ENCODE measurements at places on chromosomes 4 and X.

GRCh38 chr4:8695237-8696219 is 103.0 kb downstream of the CPZ start:
- DNase-seq, result no peak

DNA sequence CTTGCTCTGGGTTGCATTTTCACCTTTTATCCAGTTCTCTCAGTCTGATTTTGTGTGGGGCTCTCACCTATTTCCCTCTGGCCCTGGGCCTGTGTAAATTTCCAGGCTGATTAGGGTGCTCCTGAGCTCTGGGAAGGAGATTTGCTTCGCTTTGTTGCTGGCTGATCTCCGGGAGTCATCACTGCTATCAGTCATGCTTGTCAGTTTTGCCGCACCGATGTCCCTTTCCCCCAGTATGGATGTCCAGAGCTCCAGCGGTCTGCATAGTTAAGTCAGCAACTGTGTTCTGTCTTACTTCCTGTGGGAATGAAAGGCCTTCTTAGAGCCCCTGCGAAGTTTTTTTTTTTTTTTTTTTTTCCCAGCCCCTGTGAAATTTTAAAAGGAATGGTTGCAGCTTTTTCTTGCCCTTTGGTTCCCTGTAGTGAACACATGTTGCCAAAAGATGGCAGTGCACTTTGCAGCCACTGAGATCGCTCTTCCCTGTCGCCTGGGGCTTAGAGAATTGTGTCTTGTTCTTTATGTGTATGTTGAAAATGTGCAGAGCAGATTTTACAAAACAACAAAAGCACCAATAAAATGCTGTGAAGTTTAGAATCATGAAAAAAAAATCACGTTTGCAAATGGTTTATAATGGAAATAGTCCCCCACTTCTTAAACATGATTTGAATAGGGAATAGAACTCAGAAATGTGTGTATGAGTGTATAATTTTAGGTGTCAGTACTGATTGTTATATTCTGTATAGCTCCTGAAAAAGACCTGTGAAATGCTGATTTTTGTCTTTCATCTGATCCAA is 109.1 kb upstream of the SLC4A4 start:
- DNase-seq, result no peak

GRCh38 chr4:53916431-53916889 is 147.9 kb downstream of the CHIC2 start:
- no peak for DNase-seq

GRCh38 chr4:141851246-141851891 is 215.0 kb downstream of the IL15 start:
- no peak for DNase-seq

- DNase-seq, result no peak
These were observed 91.9 kb downstream of the FAM13A start for GRCh38 chr4:88965053-88965452.

GRCh38 chrX:46978341-46979291 is 66.4 kb downstream of the JADE3 start:
- peak; percentile 67 for DNase-seq

- DNase-seq, result no peak
These were observed 6.2 kb upstream of the CSF2RA start for GRCh38 chrX:1262369-1262768.

- DNase-seq, result no peak
These were observed 31.3 kb downstream of the SUPT20HL2 start for GRCh38 chrX:24282381-24283126.

- no peak for DNase-seq
These were observed 122.9 kb downstream of the AFAP1 start for GRCh38 chr4:7816771-7817170.

- no peak for DNase-seq
These were observed 17.7 kb downstream of the SLC10A6 start for GRCh38 chr4:86831262-86832130.

GRCh38 chr4:172858731-172859230 is 309.8 kb upstream of the GALNT7 start:
- no peak for DNase-seq

DNA sequence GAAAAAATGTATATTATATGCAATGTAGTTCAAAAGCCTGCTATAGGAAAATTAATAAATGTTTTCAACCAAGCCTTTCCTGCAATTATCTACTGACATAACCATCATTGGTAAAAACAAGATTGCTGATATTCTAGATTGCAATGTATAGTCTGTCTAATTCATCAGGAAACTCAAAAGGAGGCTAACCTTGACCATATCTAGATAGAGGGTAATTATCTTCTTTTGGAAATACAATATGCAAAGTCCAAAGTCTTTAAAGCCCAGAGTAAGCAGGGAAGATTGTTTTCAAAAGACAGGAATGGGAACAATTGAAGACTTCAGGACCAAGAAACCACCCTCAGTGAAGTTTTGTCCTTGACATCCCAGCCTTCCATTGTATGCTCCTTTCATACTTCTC is 123.1 kb upstream of the GLRA2 start:
- DNase-seq, result no peak

DNA sequence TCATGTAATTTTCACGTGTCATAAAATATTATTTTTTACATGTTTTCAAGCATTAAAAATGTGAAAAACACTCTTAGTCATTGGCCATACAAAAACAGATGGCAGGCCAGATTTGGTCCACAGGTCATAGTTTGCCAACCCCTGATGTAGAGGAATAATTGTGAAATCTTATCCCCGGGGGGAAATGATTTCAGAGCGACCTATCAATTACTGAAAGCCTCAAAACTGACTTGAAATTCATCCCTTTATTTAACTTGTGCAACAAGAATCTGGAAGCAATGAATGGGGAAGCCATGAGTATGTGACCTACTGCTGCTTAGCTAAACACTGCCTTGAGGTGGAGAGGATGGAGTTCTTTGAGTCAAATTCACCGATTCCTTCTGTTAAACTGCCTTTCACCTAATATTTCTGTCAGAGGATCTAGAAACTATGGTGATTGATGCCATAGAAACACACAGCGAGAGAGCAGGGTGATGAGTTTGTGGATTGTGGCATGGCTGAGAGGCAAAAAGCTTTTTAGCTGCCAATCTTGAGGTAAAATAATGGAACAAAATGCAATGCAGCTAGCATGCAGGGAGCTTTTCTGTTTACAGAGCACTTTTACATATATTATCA is 30.3 kb upstream of the BRS3 start:
- DNase-seq, result no peak

DNA sequence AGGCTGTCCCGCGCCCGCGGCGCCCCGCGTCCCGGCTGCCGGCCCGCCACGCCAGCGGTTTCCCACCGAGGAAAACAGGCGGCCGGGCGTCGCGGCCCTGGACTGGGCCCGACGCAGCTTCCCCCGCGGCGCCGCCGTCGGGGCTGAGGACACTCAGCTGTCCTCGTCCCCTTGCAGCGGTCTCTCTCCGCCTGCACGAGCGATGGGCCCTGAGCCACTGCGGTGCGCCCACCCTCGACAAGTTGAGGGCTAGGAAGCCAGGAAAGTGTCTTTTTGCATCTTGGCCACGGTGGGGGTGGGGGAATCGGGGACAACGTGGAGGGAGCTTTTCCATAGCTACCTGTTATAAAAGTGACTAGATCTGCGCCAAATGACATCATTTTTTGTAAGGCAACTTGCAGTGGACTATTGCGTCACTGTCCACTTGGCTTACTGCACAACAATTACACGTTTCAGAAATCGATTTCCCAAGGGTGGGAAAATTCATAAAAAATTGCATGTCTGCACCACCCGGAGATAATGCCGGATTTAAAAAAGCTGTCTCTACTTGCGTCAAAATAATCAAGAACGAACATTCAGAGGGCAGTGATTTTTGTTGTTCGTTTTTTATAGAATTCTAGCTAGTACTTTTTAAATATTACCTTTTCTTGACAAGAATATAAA is 1.1 kb downstream of the KLHL15 start:
- no peak for DNase-seq

- no peak for DNase-seq
These were observed 76.8 kb upstream of the RAB40AL start for GRCh38 chrX:102860235-102860634.

- DNase-seq, result no peak
These were observed 791 bp downstream of the GUCY1B1 start for GRCh38 chr4:155759372-155760252.

GRCh38 chr4:9880406-9881197 is 99.2 kb downstream of the DRD5 start:
- no peak for DNase-seq

DNA sequence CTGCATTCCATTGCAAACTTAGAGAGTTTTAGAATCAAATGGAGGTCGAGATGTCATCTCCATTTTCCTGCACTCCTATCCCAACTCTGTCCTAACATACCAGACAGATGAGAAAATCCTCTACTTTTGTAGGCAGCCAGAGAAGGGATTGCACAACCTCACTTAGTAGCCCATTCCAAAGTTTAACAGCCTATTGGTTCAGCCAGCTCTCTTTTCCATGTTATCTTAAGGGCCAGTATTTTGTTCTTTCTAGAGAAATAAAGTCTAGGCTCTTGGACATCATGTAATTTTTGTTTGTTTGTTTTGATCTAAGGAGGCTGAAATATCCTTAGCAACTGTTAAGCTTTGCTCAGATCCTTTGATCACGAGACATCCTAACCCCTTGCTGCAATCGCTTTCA is 173.0 kb downstream of the COX18 start:
- no peak for DNase-seq

DNA sequence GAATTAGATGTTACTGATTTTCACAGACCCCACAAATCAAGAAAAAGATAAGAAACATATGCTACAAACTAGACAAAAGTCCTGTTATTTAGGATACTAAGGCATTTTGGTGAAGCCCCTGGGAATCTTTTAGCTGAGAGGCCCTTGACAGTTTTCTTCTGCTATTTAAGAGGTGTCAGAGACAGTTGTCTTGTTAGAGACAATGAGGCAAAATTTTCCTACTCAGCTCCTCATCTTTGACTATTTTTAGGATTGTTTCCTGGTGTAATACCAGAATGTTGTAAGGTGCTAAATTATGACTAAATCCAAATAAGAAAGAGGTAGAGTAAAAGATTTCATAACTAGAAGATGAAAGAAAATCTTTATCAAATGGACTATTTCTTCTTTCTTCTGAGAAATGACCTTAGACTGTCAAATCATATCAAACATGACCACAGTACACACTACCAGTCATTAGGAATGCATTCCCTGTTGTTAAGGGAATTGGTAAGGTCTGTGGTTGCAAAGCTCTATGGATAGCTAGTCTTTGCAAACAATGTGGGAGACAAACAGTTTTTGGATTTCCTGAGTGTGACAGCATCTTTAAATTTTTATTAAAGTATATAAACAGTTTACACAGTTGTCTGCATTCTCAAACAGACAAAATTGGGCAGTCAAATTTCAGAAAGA is 926.1 kb downstream of the ADGRL3 start:
- no peak for DNase-seq

DNA sequence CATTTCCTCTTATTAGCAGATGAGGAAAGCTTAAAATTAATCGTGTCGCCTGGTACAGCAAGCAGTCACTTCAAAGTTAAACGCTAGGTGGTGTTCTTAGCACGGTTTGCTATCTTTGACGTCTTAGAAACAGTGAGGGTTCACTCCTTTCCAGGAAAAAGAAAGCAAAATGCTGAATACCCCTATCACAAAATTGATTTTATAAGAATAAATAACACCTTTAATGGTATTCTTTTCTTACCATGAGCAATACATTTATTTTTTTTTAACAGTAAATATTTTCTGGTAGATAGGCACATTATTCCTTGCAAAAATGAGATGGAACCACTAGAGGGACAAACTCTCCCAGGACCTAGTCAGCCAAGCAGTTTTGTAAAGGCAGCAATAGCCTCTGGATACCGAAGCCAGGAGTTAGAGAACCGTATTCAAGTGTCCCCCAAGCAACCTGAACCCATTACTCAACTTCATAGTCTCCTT is 153.9 kb downstream of the KDR start:
- DNase-seq, result peak; percentile 11

GRCh38 chrX:85379174-85379907 is at the start of gene POF1B:
Gene POF1B, minus strand, starts transcription at chrX:85379665. Its CDS starts 211 bp downstream, at chrX:85379454.
- peak; percentile 0 for DNase-seq

DNA sequence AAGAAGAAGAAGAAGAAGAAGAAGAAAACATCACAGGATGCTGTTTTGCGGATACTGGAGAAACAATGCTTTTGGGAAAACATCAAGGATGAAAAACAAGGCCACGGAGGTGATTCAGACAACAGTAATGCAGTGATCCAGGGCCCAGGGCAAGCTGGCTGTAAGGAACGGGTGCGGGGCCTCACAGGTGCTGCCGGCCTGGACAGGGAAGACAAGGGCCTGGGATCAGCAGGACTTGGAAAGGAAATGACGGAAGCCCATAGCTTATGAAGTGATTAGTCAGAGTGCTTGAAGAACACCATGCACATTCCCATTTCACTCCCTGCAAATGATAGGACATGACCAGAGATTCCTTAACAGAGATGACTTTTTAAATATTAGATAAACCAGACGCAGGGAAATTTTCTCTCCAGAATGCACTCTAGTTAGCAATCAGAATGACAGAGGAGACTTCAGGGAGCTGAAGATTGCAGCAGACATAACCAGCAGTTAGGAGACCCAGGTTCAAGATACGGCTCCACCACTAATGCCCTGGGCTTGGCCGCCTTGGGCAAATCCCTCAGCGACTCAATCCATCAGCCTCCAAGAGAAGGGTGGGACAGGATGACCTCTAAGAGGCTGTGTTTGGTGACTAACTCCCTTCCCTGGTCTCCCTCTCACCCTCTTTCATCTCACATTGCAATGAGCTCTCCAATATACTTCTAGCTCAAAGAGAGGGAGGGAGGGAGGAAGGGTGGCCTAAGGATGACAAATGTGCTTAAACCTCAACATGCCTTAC is 54.1 kb downstream of the APBB2 start:
- DNase-seq, result no peak

DNA sequence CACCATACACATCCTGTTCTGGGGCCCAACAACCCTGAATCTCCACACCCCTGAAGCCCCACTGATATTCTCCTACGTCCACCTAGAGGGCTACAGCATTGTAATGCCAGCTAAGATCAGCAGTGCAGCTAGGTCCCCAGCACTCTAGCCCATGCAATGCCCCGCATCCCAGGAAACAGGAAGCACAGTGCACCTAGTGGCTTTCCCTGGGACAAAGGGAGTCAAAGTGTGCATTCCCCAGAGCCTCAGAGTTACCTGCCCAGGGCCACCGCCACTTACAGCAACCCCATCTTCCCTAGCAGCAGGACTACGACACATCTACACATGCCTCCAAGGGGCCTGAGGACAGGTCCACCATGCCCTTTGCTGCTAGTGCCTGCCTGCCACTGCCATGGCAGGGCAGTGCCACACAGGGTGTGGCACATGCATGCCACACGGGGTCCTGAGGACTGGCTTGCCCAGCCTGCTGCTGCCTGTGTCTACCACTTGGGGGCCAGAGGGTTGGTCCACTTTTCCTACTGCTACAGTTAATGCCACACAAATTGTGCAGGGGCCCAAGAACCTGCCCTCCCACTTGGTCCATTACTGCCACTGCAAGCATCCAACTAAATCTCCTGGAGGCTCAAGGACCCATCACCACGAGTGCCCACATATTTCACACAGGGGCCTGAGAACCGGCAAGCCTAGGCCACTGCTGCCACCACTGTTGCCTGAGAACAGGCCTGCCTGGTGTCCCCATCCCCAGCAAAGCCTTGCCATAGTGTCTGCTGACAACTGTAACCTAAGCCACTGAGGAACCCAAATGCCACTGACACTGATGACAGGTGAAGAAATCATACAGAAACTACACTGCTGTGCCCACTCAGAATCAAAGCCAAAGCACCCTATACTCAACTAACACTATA is 23.7 kb downstream of the TLR6 start:
- DNase-seq, result no peak
